ENCODE measurements at places on chromosomes 1 and 21. TPM values are rescaled to one million over a fixed set of nuclear protein-coding genes. Genes with fewer than 3 reads are reported as not detected.

DNA sequence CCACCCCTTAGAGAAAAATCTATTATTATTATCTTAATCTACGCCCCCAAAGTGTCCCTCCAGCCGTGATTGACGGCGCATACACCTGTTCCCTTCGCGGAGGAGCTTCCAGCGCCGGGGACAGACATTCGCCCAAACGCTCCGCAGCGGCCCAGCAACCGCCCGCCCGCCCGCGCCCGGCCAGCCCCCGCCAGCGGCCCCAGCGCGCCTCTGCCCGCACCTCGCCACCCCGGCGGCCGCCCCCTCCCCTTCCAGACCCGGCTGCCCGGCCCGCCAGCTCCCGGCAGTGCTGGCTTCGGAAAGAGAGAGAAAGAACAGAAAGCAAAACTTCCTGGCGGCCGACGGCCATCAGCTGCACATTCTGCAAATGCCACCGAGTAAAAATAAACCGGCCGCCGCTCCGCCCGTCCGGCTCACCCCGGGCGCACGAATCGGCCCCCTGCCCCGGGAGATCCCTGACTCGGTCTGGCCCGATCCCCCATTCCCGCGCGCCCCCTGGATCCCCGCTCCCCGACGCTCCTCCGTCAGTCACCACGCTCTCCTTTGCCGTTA is 1.6 kb downstream of the CASZ1 start:
- no peaks in the 10 kb centered on the region for H3K36me3 ChIP-seq
- H3K27me3 ChIP-seq, result no peaks in the 10 kb centered on the region
- H3K27ac ChIP-seq, result peak overlapping the region; percentile 96
- peaks cover 56% of the 10 kb centered on the region for H3K4me1 ChIP-seq
- no peak for DNase-seq
- peak overlapping the region; percentile 72 for H3K4me3 ChIP-seq

Gene ITLN2
- 6.3 TPM for total RNA-seq

DNA sequence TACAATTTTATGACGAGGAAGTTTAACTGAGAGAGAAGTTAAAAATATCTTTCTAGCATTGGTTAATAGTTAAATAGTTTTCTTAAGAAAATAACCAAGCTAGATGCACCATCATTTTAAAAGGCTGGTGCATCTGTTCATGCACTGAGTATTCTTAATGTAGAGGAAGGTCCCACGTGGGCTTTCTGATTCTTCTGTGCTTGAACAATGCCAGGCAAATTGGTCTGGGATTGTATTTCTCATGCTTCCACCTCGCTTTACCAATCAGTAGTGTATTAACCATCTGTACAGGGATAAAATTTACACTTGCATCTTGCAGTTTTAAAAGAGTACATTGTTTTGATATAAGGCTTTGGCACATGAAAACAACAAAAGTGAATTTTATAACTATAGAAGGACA is 47.4 kb upstream of the MTF2 start:
- no peaks in the 10 kb centered on the region for H3K27me3 ChIP-seq
- H3K4me1 ChIP-seq, result no peaks in the 10 kb centered on the region
- no peaks in the 10 kb centered on the region for H3K36me3 ChIP-seq
- H3K27ac ChIP-seq, result no peak overlapping the region

DNA sequence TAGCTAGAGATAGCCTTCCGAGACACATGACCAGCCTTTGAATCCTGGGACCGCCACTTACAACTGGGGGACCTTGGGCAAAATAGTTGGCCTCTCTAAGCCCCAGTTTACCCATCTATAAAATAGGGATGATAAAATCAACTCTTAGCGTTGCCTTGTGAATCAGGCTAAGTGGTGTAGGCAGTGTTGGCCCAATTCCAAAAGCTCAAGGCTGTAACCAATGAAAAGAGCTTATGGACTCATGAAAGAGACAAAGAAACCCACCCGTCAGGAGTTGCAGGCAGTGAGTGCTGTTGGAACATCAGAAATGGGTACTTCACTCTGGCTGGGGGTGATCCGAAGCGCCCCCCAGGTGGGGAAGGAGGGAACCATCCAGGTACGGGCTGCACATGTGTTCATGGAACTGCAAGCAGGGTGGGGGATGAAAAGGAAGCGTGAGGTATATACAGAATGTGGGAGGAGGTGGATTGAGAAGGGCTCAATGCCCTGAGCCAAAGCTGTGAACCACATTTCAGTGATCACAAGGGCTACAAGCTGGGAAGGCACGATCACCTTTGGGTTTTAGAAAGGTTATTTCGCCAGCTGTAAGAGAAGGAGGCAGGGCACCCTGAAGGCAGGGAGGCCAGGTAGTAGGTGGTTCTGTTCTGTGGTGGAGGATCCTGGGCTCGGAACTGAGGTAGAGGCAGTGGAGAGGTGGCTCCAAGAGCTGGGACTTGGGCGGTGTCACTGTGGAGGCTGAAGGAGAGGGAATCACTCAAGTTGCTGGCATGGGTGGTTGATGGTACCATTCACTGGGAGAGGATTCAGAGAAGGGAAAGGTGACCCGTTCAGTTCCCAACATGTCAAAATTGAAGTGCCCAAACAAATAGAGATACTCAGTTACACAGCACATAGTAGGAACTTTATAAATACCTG is 11.4 kb upstream of the KIAA1614 start:
- no peaks in the 10 kb centered on the region for H3K36me3 ChIP-seq
- H3K27ac ChIP-seq, result no peak overlapping the region
- H3K4me3 ChIP-seq, result no peak overlapping the region
- DNase-seq, result peak; percentile 32

GRCh38 chr21:46210378-46211136 is 18.0 kb downstream of the LSS start:
- H3K27ac ChIP-seq, result no peak overlapping the region
- DNase-seq, result no peak
- H3K36me3 ChIP-seq, result peaks cover 74% of the 10 kb centered on the region
- no peaks in the 10 kb centered on the region for H3K27me3 ChIP-seq
- H3K4me3 ChIP-seq, result no peak overlapping the region

DNA sequence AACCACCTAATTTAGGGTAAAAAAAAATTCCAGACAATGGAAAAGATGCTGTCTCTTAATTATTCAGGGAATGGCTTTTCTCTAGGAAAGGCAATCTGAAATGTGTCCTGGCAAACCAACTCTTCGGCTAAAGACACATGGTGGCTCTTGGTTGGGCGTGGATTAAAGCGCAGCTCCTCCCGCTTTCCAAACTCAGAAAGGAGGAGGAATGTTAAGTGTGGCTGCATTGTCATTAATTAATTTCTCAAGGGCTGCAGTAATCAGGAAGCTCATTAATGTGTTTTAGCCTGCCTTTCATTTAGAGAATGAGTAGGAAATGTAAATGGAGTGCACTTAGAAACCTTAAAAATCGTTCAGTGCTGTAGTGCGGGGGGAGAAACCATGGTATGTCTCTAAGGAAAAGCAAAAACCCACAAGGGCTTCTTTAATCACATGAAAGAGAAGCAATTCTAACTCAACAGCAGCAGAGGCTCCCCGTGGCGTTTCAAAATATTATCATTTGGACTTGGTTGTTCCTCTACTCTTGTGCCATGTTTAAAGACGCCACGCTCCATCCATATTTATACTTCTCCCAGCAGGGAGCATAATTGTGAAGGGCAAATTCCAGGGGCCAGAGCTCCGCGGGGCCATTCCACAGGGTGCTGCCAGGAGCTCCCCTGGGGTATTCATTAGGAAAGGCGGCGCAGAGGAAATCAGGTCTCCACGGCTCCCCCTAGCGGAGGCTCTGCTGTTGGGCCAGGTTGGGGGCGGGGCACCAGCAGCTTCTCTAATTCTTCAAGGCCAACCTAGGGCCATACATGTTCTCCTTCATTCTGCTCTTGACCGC is 91.9 kb upstream of the SSX2IP start:
- DNase-seq, result no peak
- H3K4me3 ChIP-seq, result no peak overlapping the region
- H3K27ac ChIP-seq, result no peak overlapping the region
- no peaks in the 10 kb centered on the region for H3K27me3 ChIP-seq

Gene OLIG2
- total RNA-seq, result not detected

- no peak overlapping the region for H3K27ac ChIP-seq
- H3K4me1 ChIP-seq, result no peaks in the 10 kb centered on the region
- H3K4me3 ChIP-seq, result no peak overlapping the region
- no peak for DNase-seq
- H3K27me3 ChIP-seq, result no peaks in the 10 kb centered on the region
Measured at GRCh38 chr1:247184254-247184653, 12.4 kb upstream of the ZNF124 start.

Gene LCE1A
- not detected for total RNA-seq

GRCh38 chr1:66292305-66292704 is 241.6 kb upstream of the SGIP1 start:
- no peak overlapping the region for H3K4me3 ChIP-seq
- no peaks in the 10 kb centered on the region for H3K27me3 ChIP-seq
- no peaks in the 10 kb centered on the region for H3K4me1 ChIP-seq
- H3K27ac ChIP-seq, result no peak overlapping the region
- DNase-seq, result no peak
- no peaks in the 10 kb centered on the region for H3K36me3 ChIP-seq

DNA sequence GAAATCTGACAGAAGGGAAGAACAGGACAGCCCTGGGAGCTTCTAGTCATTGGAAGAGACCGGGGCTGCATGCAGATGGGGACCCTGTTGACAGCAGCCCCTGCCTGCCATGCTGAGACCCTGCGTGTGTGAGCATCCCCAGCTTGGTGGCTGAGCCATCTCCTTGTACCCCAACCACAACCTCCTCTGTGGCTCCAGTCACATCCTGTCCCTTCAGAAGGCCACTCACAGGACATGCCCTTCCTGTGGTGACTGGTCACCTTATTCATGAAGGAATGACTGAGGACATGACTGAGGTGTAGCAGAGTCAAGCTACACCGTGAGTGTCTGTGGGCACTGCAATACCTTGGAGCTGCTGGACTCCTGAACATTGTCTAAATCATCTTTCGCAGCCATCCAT is 141.8 kb upstream of the ERRFI1 start:
- no peaks in the 10 kb centered on the region for H3K36me3 ChIP-seq
- H3K4me1 ChIP-seq, result no peaks in the 10 kb centered on the region
- no peak for DNase-seq
- no peaks in the 10 kb centered on the region for H3K27me3 ChIP-seq
- no peak overlapping the region for H3K27ac ChIP-seq

- H3K4me1 ChIP-seq, result no peaks in the 10 kb centered on the region
- no peaks in the 10 kb centered on the region for H3K36me3 ChIP-seq
- H3K4me3 ChIP-seq, result no peak overlapping the region
- no peak for DNase-seq
- no peaks in the 10 kb centered on the region for H3K27me3 ChIP-seq
Measured at GRCh38 chr1:81142099-81142826, 658.5 kb upstream of the ADGRL2 start.

Gene NCAM2
- 1.8 TPM for total RNA-seq

GRCh38 chr1:168498956-168499687 is 44.7 kb downstream of the XCL2 start:
- H3K36me3 ChIP-seq, result no peaks in the 10 kb centered on the region
- no peak overlapping the region for H3K4me3 ChIP-seq
- no peaks in the 10 kb centered on the region for H3K4me1 ChIP-seq
- no peaks in the 10 kb centered on the region for H3K27me3 ChIP-seq
- DNase-seq, result no peak

DNA sequence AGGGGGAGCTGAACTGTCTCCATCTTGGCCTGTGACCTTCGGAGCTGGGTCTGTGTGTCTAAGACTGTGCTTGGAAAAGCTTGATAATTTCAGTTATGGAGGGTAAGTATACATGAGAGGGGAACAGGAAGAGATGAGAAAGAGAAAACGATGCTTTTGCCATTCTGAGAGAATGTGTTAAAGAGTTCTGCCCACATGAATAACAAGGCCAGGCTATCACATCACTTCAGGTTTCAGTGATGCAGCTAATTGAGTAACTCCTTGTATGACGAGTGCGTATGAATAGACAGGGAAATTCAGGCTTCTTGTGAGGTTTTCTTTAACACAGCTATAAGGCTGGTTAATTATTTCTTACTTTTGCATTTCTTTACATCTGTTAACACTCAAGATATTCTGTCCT is 81.0 kb downstream of the PLPPR5 start:
- H3K4me1 ChIP-seq, result no peaks in the 10 kb centered on the region
- no peak overlapping the region for H3K4me3 ChIP-seq
- no peak for DNase-seq
- no peaks in the 10 kb centered on the region for H3K27me3 ChIP-seq
- H3K27ac ChIP-seq, result no peak overlapping the region

Gene GNAT2
- 0.59 TPM for total RNA-seq

GRCh38 chr1:229155472-229155871 is 115.4 kb upstream of the RAB4A start:
- no peak overlapping the region for H3K27ac ChIP-seq
- no peak overlapping the region for H3K4me3 ChIP-seq
- H3K27me3 ChIP-seq, result no peaks in the 10 kb centered on the region
- no peak for DNase-seq
- no peaks in the 10 kb centered on the region for H3K36me3 ChIP-seq

DNA sequence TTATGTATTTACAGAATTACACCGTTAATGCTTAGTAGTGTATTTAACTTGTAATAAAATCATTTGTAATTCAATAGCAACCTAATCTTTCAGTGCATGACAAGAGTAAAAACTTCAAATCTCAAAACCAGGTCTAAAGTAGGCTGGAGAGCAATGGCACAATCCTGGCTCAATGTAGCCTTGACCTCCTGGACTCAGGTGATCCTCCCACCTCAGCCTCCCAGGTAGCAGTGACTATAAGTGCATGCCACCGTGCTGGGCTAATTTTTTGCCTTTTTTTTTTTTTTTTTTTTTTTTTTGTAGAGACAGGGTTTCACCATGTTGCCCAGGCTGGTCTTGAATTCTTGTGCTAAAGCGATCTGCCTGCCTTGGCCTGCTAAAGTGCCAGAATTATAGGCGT is 11.3 kb downstream of the IPP start:
- no peaks in the 10 kb centered on the region for H3K27me3 ChIP-seq
- no peak overlapping the region for H3K4me3 ChIP-seq
- H3K36me3 ChIP-seq, result peaks cover 5% of the 10 kb centered on the region
- no peaks in the 10 kb centered on the region for H3K4me1 ChIP-seq
- peak overlapping the region; percentile 16 for H3K27ac ChIP-seq

DNA sequence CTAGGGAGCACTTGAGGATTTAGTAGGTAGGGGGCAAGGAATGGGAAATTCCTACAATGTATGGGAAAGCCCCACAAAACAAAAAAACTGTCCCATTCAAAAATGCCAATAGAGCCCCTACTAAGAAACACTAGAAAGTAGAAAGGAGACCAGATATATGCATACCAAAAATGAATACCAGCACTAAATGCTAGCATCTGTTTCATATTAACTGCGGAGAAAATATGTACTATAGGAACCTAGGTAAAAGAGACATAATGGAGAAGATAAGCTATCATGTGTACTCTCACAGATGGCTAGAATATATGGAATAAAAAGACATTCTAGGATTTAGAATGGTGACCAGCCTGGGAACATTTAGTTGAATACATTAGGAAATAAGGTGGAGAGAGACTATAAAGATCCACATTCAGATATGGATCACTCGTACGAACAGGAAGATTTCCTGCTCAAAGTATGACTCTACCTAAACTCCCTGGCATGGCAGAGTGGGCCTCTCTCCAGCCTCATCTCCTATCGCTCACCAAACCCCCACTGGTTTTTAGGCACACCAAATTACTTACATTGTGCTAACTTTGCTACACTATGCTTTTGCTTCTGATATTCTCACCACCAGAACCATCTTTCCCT is 18.3 kb downstream of the ZNHIT6 start:
- no peak for DNase-seq
- H3K4me3 ChIP-seq, result no peak overlapping the region
- no peak overlapping the region for H3K27ac ChIP-seq
- no peaks in the 10 kb centered on the region for H3K27me3 ChIP-seq

GRCh38 chr1:246404078-246404477 is 103.0 kb downstream of the SMYD3 start:
- H3K36me3 ChIP-seq, result no peaks in the 10 kb centered on the region
- H3K27me3 ChIP-seq, result no peaks in the 10 kb centered on the region
- DNase-seq, result no peak
- H3K4me1 ChIP-seq, result no peaks in the 10 kb centered on the region
- no peak overlapping the region for H3K27ac ChIP-seq

Gene LCE3D
- total RNA-seq, result not detected

Gene XCL1
- not detected for total RNA-seq
